HT-29 (cell line): ENCODE measurements at places on chromosomes 6 and 20.
A peak's percentile ranks its signal among the peaks of the same experiment; 100 is the strongest.

DNA sequence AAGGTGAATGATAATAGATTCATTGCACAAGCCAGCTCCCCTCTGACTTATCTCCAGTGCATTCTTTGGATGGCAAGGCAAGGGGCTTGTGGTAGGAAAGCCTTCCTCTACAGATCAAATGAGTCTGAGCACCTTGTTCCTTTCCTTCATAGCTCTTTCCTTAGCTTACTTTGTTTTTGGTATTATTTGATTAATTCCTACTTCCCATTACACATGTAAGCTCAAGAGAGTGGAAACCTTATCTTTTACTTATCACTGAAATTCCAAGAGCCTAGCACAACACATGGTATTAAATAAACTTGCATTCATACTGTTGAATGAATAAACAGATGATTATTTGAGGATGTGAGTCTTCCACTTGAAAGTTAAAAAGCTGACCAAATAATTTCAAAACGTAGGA is 41.7 kb downstream of the FRK start:
- no peak for DNase-seq

DNA sequence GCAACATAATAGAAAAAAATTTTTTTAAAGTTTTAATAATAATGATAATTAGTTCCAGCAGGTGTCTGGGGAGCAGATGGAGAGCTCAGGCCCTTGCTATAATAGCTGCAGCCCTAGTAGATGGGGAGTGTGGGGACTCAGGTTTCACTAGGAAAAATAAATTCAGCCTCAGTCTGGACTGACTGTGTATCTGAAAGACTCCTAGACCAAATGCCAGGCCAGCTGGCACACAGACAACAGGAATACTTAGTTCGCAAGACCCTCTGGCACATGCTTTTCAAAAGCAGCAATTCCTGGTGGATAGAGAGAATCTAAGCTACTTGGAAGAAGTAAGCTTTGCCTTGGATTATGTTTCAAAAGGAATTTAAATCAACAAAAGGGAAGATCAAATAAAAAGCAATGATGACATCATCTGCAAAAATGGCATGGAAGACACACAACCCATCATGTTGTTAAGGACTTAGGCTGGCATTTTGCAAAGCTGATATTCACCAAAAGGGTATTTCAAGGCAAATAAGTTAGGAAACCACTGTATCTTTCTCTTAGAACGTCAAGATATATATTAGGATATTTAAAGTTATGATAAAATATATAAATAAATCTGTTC is 107.8 kb downstream of the RNGTT start:
- no peak for DNase-seq

GRCh38 chr20:54475334-54476168 is at the start of gene DOK5:
Gene DOK5 (plus strand): TSS chr20:54475593. CDS start chr20:54475947, 354 bp downstream.
- no peak for DNase-seq

- no peak for DNase-seq
Measured at GRCh38 chr6:109428889-109429477, 11.4 kb downstream of the PPIL6 start.

- no peak for DNase-seq
Measured at GRCh38 chr20:32495217-32495565, 89.9 kb downstream of the NOL4L start.

- no peak for DNase-seq
Measured at GRCh38 chr6:33165581-33166258, 26.5 kb downstream of the COL11A2 start.

- DNase-seq: no peak
Measured at GRCh38 chr20:9186396-9186795, 117.5 kb downstream of the PLCB4 start.

GRCh38 chr20:51423810-51424209 is 118.7 kb downstream of the NFATC2 start:
- no peak for DNase-seq

DNA sequence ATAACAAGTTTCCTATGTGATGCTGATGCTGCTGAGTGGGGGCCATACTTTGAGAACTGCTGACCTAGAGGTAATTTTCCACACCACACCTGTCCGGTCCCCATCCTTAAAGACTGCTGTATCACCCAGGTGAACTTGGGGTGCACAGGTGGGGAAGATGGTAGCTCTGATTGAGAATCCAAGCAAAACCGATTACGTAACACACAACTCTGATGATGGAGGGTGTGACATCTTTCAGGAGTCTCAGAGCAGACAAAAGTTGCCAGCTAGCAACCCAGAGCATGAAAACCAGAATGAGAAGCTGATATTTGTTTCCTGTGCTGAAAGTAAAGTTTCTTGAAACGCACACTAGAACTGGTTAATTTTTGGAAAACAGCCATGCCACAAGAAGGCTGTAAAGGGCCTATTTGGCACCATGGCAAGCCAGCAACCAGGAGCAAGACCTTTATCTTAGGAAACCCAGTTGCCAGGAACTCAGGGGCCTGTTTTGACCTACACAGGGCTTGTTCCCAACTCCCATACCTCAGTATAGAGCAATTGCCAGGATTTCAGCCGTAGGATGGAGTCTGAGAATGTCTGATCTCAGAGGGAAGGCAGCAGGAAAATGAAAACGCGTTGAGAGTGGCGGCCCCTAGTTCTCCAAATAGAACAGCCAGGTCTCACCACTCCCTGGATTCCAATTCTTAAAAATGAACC is 21.6 kb upstream of the TBC1D7 start:
- DNase-seq: no peak

GRCh38 chr6:96075826-96076225 is 60.1 kb downstream of the FUT9 start:
- DNase-seq: no peak

DNA sequence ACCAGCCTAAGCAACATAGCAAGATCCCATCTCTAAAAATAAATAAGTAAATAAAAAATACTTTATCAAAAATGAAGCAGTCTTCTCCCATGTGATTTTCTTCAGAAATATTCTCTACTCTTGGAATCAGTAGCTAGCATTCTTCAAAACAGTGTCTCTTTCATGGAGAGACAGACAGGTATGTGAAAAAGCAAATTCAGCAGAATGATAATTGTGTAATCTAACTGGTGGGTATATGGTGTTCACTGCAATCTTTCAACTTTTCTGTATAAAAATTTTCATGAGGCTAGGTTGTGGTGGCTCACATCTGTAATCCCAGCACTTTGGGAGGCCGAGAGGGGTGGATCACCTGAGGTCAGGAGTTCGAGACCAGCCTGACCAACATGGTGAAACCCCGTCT is 7.9 kb downstream of the MRS2 start:
- no peak for DNase-seq

DNA sequence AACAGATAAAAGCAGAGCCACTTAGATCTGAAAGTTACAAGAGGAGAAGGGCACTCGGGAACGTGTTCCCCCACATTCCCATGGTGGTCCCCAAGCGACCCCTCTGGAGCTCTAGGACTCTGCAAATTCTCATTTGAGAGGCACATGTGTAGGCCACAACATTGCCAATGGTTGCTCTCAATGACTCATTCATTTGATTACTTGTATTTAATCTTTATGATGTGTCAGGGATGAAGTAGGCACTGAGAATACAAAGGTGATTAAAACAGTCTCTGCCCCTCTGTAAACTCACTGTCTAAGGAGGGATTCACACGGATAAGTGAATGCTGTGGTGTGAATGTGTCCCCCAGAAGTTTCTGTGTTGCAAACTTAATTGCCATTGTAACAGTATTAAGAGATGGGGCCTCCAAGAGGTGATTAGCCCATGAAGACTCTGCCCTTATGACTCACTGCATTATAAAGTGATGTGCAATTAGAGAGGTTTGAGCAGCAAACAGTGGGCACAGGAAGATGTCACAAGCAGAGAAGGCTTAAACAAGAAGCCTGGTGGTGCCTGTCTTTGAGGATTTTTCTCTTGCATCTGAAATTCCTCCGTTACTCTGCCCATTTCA is 34.0 kb upstream of the TRAM2 start:
- DNase-seq: peak; percentile 72

- DNase-seq: peak; percentile 29
Measured at GRCh38 chr6:135880066-135880972, 28.8 kb downstream of the PDE7B start.

DNA sequence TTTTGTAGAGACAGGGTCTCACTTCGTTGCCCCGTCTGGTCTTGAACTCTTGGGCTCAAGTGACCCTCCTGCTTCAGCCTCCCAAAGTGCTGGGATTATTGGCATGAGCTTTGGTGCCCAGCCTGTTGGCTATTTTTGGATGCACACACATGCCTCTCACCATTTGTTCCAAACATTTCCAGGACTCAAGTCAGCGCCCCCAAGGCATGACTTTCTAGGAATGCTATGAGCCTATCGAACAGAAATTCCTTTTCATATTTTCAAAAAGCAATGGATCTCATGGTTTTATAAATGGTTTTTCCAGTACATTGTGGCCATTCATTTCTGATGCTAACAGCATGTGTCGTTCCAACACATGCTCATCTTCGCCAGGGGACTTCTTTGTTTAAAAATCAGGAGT is 119.3 kb upstream of the NAA20 start:
- DNase-seq: no peak

DNA sequence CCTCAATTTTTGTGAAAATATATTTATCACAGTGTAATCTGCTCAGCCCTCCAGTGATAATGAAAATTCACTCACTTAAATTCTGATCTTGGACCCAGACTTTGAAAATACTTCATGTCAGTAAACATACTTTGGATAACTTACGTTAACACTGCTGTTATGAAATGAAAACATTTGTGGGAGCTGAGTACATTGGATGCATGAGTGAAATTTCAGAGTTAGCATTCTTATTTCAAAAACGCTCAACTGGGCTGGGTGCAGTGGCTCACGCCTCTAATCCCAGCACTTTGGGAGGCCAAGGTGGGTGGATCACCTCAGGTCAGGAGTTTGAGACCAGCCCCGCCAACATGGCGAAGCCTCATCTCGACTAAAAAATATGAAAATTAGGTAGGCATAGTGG is 196.4 kb downstream of the UTRN start:
- no peak for DNase-seq

GRCh38 chr6:26268659-26269402 is 96.2 kb upstream of the BTN3A2 start:
- peak; percentile 90 for DNase-seq

- DNase-seq: no peak
Measured at GRCh38 chr20:37917461-37917860, 14.5 kb downstream of the VSTM2L start.

DNA sequence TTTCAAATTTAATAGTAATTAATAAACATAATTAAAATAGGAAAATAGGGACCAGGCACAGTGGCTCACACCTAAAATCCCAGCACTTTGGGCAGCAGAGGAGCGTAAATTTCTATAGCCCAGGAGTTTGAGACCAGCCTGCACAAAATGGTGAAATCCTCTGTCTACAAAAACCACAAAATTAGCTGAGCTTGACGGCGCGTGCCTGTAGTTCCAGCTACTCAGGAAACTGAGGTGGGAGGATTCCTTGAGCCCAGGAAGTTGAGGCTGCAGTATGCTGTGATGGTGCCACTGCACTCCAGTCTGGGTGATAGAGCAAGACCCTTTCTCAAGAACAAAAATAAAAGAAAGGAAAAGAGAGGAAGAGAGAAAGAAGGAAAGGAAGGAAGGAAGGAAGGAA is 1387.0 kb upstream of the ADGRB3 start:
- DNase-seq: no peak

- peak; percentile 15 for DNase-seq
Measured at GRCh38 chr6:31139599-31139998, 733 bp upstream of the PSORS1C2 start.

- DNase-seq: no peak
Measured at GRCh38 chr6:127934956-127935355, 34.1 kb upstream of the THEMIS start.

DNA sequence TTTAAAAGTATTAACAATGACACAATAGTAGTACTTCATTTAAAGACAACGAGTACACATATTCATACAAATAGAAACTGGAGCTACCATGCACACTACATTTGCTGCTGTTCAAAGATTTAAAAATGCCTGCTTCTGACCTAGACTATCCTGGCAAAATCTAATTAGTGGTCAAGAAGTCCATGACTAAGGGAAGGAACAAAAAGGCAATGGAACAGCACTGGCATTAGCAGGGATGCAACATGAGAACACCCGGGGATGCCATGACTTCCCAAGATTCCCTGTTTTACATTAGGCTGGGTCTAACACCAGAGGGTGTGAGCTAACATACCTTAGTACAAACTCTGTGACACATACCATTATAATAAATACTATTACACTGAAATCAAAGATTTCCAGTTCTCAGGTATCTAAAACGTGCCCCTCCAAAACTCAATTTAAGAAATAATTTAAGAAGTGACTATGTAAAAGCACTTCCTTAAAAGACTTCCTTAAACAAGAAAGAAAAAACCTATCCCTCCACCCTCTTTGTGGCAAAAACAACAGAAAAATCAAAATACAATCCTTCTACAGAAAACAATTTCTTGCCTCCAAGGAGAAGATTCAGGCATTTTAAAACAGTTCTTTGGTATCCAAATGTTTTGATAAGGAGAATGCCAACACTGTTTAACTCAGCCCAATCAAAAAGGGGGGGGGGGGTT is 25.5 kb downstream of the CHD6 start:
- no peak for DNase-seq
